ENCODE measurements at places on chromosomes 5 and 9. TPM values are rescaled to one million over a fixed set of nuclear protein-coding genes. Genes with fewer than 3 reads are reported as not detected.

- no peak overlapping the region for H3K4me3 ChIP-seq
- H3K27me3 ChIP-seq = no peaks in the 10 kb centered on the region
- no peak for DNase-seq
- no peak overlapping the region for H3K27ac ChIP-seq
These were observed 24.2 kb upstream of the ZBTB34 start for GRCh38 chr9:126836216-126836615.

DNA sequence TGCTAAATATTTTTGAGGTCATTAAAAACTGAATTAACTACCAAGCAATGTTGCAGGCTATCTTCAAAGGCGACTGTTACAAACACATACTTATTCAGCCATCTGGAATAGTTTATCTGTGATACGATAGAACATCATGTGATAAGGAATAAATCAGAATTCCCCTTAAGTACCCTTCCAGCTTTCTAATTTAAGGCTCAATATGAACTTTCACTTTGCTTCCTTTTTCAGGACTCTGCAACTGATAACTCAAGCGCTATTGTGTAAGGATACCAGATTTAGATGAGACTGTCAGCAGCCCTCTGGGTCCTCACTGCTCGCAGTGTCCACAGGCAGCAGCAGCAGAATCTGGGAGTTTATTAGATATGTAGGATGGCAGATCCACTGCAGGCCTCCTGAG, 416.3 kb downstream of the SPATA31D1 start:
- no peaks in the 10 kb centered on the region for H3K36me3 ChIP-seq
- H3K4me3 ChIP-seq = no peak overlapping the region
- H3K27me3 ChIP-seq = no peaks in the 10 kb centered on the region
- peaks cover 17% of the 10 kb centered on the region for H3K4me1 ChIP-seq

- H3K36me3 ChIP-seq = no peaks in the 10 kb centered on the region
- H3K27me3 ChIP-seq = no peaks in the 10 kb centered on the region
- no peak overlapping the region for H3K27ac ChIP-seq
These were observed 794.5 kb upstream of the CDH9 start for GRCh38 chr5:27832886-27833285.

DNA sequence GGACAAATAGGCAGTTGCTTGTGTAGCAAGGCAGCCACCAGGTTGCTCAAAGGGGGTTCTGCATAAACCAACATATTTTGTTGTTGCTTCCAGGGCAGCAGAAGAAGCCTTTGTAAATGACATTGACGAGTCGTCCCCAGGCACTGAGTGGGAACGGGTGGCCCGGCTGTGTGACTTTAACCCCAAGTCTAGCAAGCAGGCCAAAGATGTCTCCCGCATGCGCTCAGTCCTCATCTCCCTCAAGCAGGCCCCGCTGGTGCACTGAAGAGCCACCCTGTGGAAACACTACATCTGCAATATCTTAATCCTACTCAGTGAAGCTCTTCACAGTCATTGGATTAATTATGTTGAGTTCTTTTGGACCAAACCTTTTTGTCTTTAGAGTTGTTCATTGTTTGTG, 20.8 kb downstream of the CLTA start:
- no peak overlapping the region for H3K4me3 ChIP-seq
- H3K27ac ChIP-seq = no peak overlapping the region
- DNase-seq = no peak

DNA sequence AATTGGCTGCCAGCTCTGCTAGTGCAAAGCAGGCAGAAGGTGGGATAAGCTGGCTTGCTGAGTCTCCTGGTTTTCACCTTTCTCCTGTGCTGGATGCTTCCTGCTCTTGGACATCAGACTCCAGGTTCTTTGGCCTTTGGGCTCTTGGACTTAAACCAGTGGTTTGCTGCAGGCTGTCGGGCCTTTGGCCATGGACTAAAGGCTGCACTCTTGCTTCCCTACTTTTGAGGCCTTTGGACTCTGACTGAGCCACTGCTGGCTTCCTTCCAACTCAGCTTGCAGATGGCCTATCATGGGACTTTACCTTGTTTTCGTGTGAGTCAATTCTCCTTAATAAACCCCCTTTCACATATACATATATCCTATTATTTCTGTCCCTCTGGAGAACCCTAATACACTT, 1293.9 kb upstream of the CDH6 start:
- H3K36me3 ChIP-seq = no peaks in the 10 kb centered on the region
- no peak for DNase-seq
- no peak overlapping the region for H3K4me3 ChIP-seq
- no peak overlapping the region for H3K27ac ChIP-seq

- H3K4me3 ChIP-seq = peak within 1 kb of the TSS; percentile 78
- no peaks in the 10 kb centered on the region for H3K36me3 ChIP-seq
- DNase-seq = no peak
- H3K27me3 ChIP-seq = peaks cover 33% of the 10 kb centered on the region
These were observed at the start of gene SOWAHA for GRCh38 chr5:132812781-132813598. Gene SOWAHA (plus strand): TSS chr5:132813302. CDS start chr5:132813622, 320 bp downstream.

DNA sequence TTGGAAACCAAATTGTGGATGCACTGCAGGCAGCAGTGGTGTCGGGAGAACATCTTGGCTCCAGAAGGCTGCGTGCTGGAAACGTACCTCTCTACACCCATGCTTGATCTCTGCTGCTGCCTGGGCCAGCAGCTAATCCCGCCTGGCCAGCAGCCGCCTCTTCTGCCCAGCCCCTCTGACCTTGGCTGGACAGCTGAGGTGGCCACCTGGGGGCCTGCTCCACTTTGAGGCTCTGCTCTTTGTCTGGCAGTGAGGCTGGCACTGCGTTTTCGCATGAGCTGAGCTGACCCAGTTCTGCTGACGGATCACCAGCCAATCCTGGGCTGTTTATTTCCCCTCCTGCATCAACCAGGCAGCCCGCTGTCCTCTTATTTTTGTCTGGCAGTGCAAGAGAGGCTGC, 154.9 kb downstream of the TENT4A start:
- H3K36me3 ChIP-seq = no peaks in the 10 kb centered on the region
- H3K4me1 ChIP-seq = no peaks in the 10 kb centered on the region
- no peaks in the 10 kb centered on the region for H3K27me3 ChIP-seq
- no peak overlapping the region for H3K27ac ChIP-seq

DNA sequence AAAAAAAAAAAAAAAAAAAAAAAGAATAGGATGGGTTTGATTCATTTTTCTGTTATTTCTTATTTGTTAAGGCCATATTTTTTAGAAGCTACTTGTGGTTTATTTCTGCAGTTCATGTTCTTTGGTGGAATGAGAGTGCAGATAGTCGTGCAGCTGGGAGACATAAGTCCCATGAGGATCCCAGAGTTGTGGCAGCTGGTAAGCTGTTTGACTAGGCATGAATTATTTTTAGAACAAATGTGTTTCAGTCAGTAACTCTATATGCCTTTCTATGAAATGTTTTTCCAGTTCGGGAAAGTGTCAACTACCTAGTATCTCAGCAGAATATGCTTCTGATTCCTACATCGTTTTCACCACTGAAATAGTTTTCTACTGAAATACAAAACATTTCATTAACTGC, 5.0 kb upstream of the NIPSNAP3B start:
- H3K4me3 ChIP-seq = no peak overlapping the region
- no peak overlapping the region for H3K27ac ChIP-seq

DNA sequence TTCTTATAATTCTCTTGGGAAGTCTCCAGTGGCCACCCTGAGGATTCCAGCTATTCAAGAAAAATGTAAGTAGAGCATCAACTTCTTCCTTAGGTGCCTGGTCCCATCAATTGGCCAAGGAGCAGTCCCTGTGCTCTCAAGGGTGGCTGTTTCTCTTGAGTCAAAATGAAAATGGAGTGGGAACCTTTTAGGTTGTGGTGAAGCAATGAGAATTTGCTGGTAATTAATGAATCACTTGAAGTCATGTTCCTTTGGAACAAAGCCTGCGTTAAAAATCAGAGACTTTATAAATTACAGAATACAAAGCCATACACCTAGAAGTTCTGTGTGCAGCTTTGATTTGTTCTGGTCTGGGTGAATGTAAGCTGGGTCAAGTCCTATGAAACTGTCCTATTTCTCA, 48.9 kb downstream of the IL31RA start:
- H3K36me3 ChIP-seq = no peaks in the 10 kb centered on the region
- no peak overlapping the region for H3K4me3 ChIP-seq
- H3K4me1 ChIP-seq = peaks cover 30% of the 10 kb centered on the region
- no peak for DNase-seq

PCYOX1L gene
- 10.7 TPM for total RNA-seq

SHC3 gene
- 1.1 TPM for total RNA-seq

OTP gene
- total RNA-seq = not detected

TAF11L10 gene
- total RNA-seq = not detected

C9orf153 gene
- not detected for total RNA-seq
